ENCODE measurements at places on chromosomes 12 and 14. TPM values are rescaled to one million over a fixed set of nuclear protein-coding genes. Genes with fewer than 3 reads are reported as not detected.

ACAD10 gene
- total RNA-seq: 40.8 TPM

GRCh38 chr14:96762650-96763049 lies 34.5 kb upstream of the VRK1 start:
- peak; percentile 25 for DNase-seq

- DNase-seq: no peak
These were observed 69.2 kb downstream of the SLC25A47 start for GRCh38 chr14:100392356-100392755.

DNA sequence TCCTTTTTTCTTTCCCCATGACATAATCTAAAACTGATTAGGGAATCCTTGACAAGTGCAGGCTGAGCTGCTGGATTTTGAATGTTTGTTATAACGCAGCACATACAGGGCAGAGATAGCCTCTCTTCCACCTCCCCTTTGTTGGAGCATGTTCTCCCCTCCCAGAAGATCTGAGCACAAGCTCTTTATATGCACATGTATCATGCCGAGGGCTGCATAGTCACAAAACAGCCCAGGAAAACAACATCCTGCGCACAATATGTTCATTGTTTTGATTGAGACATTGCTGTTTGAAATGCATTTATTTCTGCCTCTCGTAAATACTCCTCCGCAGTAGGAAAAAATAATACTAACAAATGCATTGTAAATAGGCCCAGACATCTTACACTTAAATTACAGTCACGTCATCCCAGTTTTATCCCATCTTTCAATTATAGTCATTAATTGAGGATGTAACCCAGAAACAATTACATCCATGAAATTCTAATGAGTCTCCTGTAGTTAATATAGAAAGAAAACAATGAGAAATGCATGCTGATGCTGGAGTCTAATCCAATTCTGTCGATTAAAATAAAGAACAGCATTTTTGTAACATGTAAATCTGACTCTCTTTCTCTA lies 401.8 kb downstream of the BTG1 start:
- no peak for DNase-seq

DNA sequence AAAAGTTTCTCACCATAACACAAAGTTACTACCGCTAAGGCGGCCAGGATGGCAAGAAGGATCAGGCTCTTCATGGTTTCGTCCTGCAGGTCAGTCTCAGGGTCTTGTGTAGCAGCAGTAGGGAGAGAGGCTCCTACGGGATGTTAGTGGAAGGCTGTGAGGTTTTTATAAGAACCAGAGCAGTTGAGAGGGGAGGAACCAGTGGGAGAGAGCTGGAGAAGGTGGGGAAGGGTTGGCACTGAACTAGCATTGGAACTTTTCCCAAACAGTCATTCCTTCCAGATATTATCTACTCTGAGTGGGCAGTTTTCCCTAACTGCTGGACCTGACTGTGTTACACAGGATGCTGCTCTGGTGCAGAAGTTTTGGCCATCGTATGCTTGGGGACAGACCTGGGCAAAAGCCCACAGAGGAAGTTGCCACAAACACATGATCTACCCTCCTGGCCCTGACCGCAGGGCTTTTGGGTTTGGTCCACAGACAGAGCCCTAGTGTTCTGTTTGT lies at the start of gene MGP:
Gene MGP, minus strand, starts transcription at position 137 of the 504 bp plus-strand sequence. Its CDS starts 63 bp downstream, at position 74.
- no peak for DNase-seq

DNA sequence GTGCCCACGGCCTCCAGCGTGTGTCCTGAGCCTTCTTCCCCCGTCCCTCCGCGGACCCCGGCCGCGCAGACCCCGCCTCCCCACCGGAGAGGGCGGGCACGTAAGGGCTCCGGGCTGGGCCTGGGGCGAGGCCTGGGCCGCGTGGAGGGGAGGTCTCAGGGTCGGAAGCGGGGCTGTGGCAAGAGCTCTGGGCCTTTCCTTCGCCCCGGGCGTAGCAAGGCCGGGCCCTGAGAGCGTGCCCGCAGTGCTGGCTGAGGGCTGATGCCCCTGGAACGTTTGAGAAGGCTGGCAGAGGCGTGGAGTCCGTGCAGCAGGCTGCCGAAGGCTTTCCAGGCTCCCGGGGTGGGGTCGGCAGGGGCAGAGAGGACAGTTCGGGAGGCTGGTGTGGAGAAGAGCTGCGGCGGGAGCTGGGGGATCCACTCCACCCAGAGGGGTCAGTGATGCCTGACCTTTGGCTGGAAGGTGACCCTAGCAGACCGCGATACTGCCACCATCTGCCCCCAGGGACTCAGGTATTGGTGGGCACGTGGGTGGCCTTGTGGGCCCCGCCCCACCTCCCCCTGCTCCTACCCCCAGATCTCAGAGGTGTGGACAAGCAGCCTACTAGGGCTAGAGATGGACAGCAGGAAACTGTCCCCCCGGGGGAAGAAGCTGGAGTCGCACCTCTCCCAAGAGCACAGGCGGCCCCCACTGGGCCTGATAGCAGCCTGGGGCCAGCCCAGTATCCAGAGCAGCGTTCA lies 558 bp downstream of the TEX22 start:
- DNase-seq: no peak

DNA sequence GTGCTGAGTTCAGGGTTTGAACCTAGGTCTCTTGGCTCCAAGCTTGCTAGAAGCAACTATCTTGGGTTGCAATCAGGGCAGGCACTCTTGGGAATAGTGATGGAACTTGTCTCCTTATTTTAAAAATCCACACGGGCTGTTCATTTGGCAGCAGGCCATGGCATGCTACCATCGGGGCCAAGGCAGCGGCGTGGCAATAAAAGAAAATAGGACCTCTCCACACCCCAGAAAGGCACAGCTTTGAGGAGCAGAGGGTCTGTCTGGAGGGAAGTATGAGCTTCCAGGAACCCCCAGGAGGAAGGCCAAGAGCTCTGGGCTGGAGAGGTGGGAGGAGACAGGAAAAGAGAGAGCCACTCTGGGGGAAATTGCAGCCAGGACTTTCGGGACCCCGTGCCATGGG lies 15.3 kb downstream of the RPS6KL1 start:
- DNase-seq: no peak

DNA sequence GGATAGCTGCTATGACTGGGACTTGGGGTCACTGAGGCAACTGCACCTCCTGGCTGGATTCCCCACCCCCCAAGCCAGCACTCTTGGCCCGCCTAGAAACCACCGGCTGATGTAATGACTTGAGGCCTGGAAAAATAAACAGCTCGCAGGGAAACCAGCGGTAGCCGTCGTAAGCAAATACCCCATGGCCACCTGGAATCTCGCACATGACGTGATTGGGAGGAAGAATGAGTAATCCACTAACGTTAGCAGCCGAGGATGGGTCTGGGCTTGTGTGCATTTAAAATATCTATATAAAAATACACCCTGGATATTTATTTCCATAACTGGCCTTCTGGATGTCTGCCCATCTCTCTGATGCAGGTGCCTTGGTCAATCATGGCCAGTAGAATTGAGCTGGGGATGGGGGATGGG lies 120.1 kb downstream of the SMOC1 start:
- DNase-seq: peak; percentile 91

DNA sequence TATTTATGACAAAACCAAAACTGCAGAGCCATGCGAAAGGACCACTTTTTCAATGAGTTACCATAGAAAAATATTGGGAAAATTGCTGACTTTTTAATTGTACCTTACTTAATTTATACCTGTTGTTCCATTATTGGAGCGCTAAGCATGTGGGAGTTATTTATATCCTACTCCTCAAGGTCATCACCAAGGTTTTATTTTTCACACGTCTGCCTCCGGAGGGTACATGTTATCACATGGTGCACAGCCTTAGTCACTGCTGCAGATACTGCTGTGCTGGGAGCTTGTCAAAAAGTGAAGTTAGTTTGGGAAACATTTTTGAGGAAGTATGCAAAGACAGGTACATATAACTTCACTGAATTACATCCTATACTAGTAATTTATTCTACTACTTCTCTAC lies 1444.3 kb downstream of the AACS start:
- no peak for DNase-seq

GRCh38 chr12:4663971-4664505 lies 15.1 kb downstream of the NDUFA9 start:
- peak; percentile 35 for DNase-seq

- no peak for DNase-seq
These were observed 3.2 kb downstream of the PTGES3 start for GRCh38 chr12:56684745-56685359.

GRCh38 chr14:50363714-50364111 lies 33.0 kb downstream of the CDKL1 start:
- DNase-seq: no peak

GRCh38 chr12:74889563-74890236 lies 319.9 kb downstream of the KCNC2 start:
- DNase-seq: peak; percentile 31

- DNase-seq: no peak
These were observed 181.3 kb downstream of the ITPR2 start for GRCh38 chr12:26651566-26652188.

DNA sequence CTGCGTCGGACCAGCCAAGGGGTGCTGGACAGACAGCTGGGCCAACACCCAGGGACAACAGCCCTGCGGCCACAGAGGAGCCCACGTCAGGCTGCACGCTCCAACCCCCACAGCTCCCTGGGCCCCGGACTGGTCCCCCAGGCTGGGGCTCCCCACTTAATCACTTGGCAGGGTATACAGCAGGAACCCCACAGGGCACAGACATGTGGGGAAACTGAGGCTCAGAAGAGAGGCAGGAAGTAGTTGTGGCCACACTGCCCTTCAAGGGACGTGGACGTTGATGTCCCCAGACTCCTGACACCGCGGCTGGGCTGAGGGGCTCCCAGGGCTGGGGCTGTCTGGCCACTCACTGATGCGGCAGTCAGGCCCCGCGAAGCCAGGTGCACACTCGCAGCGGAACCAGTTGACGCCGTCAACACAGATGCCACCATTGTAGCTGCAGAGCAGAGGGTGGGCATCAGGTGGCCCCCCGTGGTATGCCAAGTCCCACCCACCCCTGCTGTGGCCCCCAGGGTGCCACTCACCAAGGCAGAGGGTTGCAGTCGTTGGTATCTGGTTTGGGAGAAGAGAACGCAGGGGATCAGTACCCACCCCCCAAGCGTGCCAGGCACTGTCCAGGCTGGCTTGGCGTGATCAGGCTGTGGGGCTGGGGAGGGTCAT lies 21.5 kb downstream of the JAG2 start:
- DNase-seq: no peak

DNA sequence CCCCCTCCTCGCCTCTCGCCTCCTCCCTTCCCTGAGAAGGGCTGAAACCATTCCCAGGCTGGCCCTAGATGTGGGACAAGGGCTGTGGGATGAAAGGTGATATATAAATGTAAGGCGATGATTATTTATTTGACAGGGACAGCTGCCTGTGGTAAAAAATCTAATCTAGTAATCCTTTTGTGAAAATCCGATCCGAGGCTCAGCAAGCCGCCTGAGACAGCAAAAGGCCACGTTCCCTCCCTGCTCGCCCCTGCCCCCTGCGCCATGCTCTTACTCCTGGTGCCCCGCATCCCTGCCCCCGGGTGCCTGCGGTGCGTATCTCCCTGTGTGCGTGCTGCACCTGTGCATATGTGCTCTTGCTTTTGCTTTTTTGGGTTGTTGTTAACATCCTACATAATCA lies 65.2 kb downstream of the TSPAN9 start:
- DNase-seq: no peak

DNA sequence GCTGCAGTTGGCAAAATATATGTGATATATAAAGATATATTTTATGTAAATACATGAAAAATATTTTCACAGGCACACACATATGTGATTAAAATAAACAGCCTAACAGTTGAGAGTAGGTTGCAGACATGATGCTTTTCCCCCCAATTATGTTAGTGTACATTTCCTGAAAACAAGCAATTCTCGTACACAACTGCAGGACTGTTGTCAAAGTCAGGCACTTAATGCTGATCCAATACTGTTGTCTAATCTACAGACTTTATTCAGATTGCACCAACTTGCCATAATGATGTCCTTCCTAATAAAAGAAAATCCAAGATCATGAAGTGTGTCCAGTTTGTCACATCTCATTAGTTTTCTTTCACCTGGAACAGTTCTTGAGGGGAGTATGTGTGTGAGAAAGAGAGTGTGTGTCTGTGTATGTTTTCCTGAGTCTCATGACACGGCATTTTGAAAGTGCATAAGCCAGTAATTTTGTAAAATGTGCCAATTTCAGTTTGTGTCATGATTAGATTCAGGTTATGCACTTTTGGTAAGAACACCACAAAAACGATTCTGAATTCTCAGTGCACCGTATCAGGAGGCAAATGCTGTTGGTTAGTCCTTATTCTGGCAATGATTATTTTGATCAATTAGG lies 16.5 kb upstream of the SEL1L start:
- DNase-seq: no peak

DNA sequence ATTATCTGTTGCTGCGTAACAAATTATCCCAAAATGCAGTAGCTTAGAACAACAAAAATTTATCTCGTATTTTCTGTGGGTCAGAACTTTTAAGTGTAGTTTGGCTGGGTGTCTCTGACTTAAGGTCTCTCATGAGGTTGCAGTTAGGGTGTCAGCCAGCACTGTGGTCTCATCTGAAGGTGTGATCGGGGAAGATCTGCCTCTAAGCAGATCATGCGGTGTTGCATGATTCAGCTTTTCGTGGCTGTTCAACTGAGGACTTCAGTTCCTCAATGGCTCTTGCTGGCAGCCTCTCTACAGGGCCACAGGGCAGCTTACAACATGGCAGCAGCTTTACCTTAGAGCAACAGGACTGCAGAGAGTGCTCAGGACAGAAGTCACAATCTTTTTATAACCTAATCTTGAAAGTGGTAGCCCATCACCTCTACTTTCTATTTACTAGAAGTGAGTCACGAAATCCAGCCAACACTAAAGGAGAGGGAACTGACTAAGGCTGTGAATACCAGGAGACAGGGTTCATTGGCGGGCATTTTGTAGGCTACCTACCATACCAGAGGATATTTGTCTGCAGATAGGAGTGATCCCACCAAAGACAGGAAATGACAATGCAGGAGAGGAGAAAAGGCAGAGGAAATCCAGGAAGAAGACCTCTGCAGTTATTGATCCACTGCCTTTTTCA lies 1.8 kb upstream of the TMPRSS12 start:
- DNase-seq: no peak

GRCh38 chr12:49347311-49348193 lies 864 bp downstream of the DNAJC22 start:
- DNase-seq: no peak

GDF3 gene
- total RNA-seq: not detected

DNA sequence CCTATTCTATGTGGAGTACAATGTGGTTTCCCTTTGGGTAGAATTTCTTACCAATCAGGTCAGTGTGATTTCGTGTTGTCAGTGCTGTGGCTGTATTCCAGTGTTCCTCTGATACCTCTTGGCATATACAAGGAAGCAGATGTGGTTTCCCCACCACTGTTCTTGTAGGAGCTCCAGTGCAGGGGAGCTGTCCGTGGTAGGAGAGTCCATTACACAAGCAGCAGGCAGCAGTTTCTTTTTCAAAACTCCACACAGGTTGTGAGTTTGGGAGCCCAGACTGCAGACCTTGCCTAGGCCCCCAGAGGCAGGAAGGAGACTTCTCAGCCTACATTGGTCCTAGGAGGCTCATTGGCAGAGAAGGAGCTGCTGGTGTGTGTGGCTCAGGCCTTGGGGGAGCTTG lies 452.8 kb downstream of the AACS start:
- DNase-seq: no peak

- DNase-seq: no peak
These were observed 131.5 kb downstream of the NCOR2 start for GRCh38 chr12:124435806-124436345.

TGFB3 gene
- total RNA-seq: 1.4 TPM

All from kidney epithelial cell (primary cell).